D721Med (cell line): ENCODE measurements at places on chromosomes 1 and 21.

DNA sequence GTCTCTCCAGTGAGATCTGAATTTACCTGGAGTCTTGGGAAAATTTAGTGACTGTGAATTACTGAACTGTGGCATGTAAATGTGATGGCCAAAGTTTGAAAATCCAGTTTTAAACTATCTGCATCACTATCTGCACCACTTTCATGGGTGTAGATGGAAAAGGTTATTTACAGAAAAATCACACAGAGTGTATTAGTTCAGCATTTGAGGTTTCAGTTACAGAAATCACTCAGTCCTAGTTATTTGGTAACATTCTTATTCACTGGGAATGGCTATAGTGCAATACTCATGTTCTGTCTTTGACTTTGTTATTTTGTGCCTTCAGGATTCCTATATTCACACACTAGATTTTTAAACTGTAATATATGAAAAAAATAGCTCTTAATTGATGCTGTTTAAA, 60.6 kb upstream of the IFI44L start:
- DNase-seq = no peak

GRCh38 chr1:151710187-151710840, 6.3 kb downstream of the CELF3 start:
- DNase-seq = no peak

- DNase-seq = no peak
Measured at GRCh38 chr1:156115514-156116374, 1.2 kb downstream of the LMNA start.

- no peak for DNase-seq
Measured at GRCh38 chr21:34187935-34188334, 114.6 kb downstream of the MRPS6 start.

GRCh38 chr21:34950980-34951379, 98.1 kb downstream of the RUNX1 start:
- no peak for DNase-seq

DNA sequence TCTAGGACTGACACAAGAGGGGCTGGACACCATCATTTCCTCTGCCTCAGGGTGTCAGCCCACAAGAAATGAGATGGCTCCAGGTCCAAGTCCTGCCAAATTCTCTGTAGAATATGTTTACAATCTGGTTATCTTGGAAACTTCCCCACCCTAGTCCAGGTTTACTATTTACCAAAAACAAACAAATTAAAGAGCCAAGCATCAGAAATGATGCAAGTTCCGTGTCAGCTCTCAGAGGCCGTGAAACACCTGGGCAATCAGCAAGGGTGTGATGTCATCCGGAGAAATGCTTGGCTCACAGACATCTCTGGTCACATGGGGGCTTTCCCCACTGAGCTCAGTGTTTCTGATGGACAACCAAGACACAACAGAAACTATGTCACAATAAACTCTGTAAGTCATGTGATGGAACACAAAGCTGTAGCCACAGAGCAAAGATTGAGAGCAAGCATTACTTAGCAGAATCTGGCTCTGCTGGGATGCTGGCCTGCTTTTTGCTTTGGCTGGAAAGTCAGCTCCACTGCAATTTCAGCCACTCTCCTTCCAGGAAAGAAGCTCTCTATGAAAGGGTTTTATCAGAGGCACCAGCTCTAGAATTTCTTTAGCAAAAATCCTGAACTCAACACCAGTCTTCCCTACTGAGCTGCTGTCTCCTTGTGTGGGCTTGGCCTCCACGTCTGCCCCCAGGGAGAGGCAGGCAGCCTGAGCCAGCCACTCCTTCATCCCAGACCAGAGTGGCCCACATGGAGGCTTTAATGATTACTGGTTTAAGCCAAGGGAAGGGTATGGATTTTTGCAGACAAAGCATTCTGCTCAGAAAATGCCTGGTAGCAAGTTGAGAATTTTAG, 55.9 kb downstream of the NENF start:
- no peak for DNase-seq

GRCh38 chr1:170067253-170067819, 7.2 kb downstream of the KIFAP3 start:
- DNase-seq = no peak

DNA sequence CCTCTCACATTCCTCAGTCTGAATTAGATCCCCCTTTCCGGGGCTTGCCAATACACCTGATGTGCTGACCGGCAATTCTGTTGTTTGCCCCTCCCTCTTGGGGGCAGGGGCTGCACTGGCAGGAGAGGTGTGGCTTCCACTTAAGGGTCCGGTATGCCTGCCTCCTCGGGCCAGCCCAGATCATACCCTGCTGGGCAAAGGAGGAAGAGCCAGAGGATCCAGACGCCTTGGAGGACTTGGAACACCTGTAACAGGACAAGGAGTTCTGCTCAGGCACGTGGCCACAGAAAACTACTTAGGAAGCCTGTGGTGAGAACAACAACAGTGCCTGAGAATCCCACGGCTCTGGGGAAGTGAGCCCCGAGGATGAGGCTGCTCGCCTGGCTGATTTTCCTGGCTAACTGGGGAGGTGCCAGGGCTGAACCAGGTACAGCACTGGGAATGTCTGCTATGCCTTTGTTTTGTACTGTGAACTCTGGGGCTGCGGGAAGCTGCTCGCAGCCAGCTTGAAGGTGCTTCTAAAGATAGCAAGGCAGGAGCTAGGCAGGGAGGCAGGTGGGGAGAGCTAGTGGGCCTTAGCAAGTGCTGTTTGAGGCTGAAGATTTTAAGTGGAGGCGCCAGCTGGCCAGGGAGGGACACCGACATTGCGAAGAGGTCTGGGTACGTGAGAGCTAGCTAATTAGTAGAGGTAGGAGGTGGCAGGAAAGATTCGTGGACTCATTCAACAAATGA, at the start of gene SMPDL3B:
SMPDL3B (plus strand) TSS at position 183 of the 732 bp plus-strand sequence; CDS start at position 367, 184 bp downstream.
- peak; percentile 48 for DNase-seq

- DNase-seq = no peak
Measured at GRCh38 chr1:155013632-155014031, 11.0 kb downstream of the ZBTB7B start.

- no peak for DNase-seq
Measured at GRCh38 chr1:18557621-18558465, 72.8 kb upstream of the PAX7 start.

- no peak for DNase-seq
Measured at GRCh38 chr1:166588741-166589140, 250.5 kb upstream of the POGK start.

DNA sequence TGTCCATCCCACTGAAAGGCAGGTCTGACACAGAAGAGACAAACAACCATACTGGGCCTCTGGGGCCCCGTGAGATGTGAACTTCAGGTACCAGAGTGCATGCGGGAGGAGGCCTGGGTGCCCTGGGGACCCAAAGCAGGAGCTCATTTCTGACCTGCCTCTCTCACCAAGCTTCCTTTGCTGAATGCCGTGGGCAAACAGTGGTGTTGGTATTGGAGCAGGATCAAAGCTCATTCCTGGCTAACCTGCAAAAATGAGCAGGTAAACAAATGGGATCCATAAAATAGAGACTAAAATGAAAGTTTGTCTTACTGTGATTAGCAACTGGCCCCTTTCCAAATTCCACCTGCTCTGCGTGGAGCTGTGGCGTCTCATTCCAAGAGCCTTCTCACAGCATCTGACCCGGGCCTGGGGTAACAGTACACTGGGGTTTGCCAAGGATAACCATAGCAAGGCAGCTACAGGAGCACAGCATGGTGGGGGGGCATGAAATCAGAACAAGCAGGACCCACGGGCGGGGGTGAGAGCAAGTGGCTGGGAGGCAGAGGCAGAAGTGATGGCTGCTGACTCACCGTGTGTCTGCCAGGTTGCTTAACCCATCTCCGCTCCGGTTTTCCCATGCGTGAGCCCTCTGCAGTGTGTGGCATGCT, 103.6 kb downstream of the KIF26B start:
- DNase-seq = no peak
